Activated naive CD4-positive, alpha-beta T cell treated with anti-CD3 and anti-CD28 coated beads for 36 hours (primary cell): ENCODE measurements at places on chromosomes 13 and 19. TPM values are rescaled to one million over a fixed set of nuclear protein-coding genes. Genes with fewer than 3 reads are reported as not detected.

GRCh38 chr13:111937777-111938311 lies 129.1 kb upstream of the SOX1 start:
- DNase-seq = no peak
- H3K27ac ChIP-seq = no peak overlapping the region
- H3K4me1 ChIP-seq = no peaks in the 10 kb centered on the region
- H3K4me3 ChIP-seq = no peak overlapping the region

GRCh38 chr13:89383891-89384290 lies 1712.7 kb downstream of the SLITRK5 start:
- no peaks in the 10 kb centered on the region for H3K27me3 ChIP-seq
- H3K36me3 ChIP-seq = no peaks in the 10 kb centered on the region
- DNase-seq = no peak
- no peaks in the 10 kb centered on the region for H3K4me1 ChIP-seq
- H3K4me3 ChIP-seq = no peak overlapping the region
- no peak overlapping the region for H3K27ac ChIP-seq

Gene FREM2
- total RNA-seq = not detected

GRCh38 chr13:106602178-106602577 lies 34.2 kb upstream of the ARGLU1 start:
- DNase-seq = no peak
- peaks cover 9% of the 10 kb centered on the region for H3K27me3 ChIP-seq
- H3K4me1 ChIP-seq = peaks cover 13% of the 10 kb centered on the region

DNA sequence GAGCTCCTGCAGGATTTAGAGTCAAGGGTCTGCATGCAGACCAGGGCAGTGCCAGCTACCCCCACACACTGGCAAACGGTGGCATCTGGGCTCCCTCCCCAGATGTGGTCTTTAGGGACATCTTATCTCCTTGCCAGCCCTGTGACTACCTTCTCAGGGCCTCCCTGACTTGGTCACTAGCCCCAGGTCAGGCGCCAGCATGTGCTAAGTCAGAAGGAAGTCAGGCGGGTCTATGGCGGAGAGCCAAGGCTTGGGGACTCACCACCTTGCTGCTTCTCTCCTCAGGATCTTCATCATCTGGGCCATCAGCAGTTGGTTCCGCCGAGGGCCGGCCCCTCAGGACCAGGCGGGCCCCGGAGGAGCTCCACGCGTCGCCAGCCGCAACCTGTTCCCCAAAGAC lies 17.6 kb downstream of the CLPTM1 start:
- H3K4me3 ChIP-seq = no peak overlapping the region
- H3K4me1 ChIP-seq = peaks cover 2% of the 10 kb centered on the region
- no peak overlapping the region for H3K27ac ChIP-seq

DNA sequence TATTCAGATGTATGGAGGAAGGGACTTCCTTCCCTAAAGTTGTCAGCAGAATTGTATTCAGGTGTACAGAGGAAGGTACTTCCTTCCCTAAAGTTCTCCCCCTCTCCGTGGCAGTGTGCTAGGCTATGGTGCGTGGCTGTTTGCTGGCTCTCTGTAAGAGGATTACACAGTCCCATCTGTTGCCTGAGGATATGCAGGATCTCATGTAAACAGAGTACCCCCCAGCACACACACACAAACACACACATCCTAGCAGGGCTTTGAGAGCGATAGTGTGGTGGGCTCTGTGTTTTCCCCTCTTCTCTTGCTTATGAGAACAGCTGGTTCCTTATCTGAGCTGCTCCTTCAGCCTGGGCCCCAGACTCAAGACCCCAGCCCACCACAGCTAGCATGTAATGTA lies 10.3 kb downstream of the NEK5 start:
- no peaks in the 10 kb centered on the region for H3K36me3 ChIP-seq
- no peak overlapping the region for H3K27ac ChIP-seq
- no peaks in the 10 kb centered on the region for H3K27me3 ChIP-seq
- H3K4me3 ChIP-seq = no peak overlapping the region

Gene ZNF223
- 0.48 TPM for total RNA-seq

GRCh38 chr19:43126720-43127119 lies 44.2 kb upstream of the PSG2 start:
- DNase-seq = no peak
- H3K27me3 ChIP-seq = peaks cover 7% of the 10 kb centered on the region
- H3K4me1 ChIP-seq = no peaks in the 10 kb centered on the region
- no peak overlapping the region for H3K27ac ChIP-seq
- no peaks in the 10 kb centered on the region for H3K36me3 ChIP-seq

Gene ZNF578
- 0.32 TPM for total RNA-seq

GRCh38 chr13:26037302-26037701 lies 14.5 kb downstream of the SHISA2 start:
- H3K36me3 ChIP-seq = no peaks in the 10 kb centered on the region
- H3K27ac ChIP-seq = no peak overlapping the region
- H3K4me3 ChIP-seq = no peak overlapping the region
- peaks cover 2% of the 10 kb centered on the region for H3K27me3 ChIP-seq
- DNase-seq = peak; percentile 60

Gene FOSB
- total RNA-seq = 8.7 TPM
